ENCODE measurements at places on chromosomes 13 and 19.

GRCh38 chr19:2663920-2664571 lies 38.4 kb downstream of the GNG7 start:
- DNase-seq, result no peak

- no peak for DNase-seq
These were observed 32.0 kb upstream of the CXCL17 start for GRCh38 chr19:42474743-42475142.

DNA sequence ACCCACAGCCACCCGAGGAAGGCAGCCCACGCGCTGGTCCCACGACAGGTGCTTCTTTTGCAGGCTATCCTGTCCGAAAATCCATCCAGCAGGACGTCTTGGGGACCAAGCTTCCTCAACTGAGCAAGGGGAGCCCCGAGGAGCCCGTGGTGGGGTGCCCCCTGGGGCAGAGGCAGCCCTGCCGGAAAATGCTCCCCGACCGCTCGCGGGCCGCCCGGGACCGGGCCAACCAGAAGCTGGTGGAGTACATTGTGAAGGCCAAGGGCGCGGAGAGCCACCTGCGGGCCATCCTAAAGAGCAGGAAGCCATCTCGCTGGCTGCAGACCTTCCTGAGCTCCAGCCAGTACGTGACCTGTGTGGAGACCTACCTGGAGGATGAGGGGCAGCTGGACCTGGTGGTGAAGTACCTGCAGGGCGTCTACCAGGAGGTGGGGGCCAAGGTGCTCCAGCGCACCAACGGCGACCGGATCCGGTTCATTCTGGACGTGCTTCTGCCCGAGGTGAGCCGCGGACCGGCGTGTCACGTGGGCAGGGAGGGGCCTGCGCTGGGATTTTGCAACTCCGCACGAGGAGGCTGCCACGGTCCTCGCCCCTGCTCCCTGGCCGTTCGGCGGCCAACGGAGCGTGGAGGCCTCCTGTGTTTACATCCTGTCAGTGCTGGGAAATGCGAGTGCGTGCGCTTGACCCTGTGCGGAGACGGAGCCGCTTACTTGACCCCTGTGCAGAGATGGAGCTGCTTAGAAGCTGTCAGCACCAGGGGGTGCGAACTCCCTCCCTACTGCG lies 12.9 kb upstream of the NDUFS7 start:
- no peak for DNase-seq

DNA sequence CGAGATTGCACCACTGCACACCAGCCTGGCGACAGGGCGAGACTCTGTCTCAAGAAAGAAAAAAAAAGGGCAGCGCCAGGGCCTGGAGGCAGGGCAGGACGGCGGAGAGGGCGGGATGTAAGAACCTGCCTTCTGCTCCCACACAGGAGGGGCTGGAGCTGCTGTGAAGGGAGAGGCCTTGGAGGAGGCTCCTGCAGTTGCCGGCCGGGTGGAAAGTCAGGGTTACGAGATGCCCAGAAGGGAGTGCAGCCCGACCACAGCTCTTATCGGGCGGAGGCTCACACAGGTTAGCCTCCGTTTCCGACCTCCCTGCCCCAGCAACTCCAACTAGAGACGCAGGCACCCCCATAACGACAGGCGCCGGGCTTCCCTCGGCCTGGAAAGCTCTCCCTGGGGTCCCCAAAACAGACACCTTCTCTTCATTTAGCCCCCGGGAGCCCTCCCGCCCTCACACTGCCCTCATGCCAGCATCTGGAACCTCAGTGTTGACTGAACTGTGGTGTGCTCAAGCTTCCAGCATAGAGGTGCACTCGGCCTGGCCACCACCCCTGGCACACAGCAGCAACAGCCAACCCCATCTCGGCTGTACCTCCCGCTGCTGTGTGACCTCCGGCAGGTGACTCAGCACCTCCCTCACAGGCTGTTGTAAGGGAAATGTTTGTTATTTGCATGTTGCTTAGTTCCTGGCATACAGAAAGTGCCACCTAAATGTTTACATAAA lies 1.4 kb downstream of the PLPP2 start:
- no peak for DNase-seq

- DNase-seq, result no peak
These were observed 38.3 kb upstream of the SPRY2 start for GRCh38 chr13:80379245-80379644.

- DNase-seq, result no peak
These were observed 28.5 kb downstream of the FBN3 start for GRCh38 chr19:8120636-8121480.

GRCh38 chr13:75915066-75915465 lies 278.9 kb downstream of the LMO7 start:
- no peak for DNase-seq

DNA sequence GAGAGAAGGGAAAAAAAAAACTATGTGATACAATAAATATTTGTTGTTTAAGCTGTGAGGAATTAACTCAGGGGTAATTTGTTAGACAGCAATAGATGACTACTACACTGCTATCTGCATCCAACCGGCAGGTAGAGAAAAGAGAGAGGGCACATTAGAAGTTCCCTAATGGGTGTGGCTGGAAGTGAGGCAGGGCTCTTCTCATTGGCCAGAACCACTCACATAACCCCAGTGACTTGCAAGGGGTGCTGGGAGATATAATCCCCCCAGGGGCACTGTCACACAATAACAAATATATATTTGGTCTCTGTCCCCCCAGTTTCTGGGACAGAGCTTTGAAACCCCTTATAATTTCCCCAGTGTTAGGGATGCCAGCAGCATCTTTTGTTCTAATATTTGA lies 24.3 kb downstream of the FGF21 start:
- DNase-seq, result no peak

GRCh38 chr13:37366044-37366770 lies 232.4 kb downstream of the POSTN start:
- no peak for DNase-seq

GRCh38 chr19:36141039-36141927 lies 1.4 kb downstream of the CAPNS1 start:
- peak; percentile 85 for DNase-seq

DNA sequence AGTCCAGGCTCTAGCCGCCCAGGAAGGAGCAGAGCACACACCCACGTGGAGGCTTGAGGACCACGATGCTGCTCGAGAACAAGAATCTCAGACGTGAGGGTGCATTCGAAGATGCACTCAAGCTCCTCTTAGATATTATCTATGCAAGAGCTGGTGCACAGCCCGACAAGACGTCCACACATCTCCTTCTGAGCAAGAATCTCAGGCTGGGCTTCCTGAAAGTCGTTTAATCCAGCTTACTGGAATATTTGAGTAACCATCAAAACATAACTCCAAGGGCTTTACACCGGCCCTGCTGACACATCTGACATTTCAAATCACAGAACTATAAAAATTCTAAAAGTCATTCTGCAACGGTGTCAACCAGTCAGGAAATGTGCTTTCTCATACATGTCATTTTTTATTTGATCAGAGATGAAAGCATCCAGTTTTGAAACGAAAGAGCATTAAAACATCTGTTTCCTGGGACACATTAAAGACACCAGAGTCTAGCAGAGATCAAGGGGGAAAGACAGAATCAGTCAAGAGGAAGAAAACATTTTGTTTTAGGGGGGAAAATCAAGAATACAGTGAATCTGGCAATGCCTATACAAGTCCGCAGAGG lies 177.7 kb upstream of the IRS2 start:
- DNase-seq, result no peak

GRCh38 chr13:29489650-29490560 lies 105.6 kb downstream of the SLC7A1 start:
- no peak for DNase-seq

- DNase-seq, result no peak
These were observed 942.4 kb upstream of the PCDH20 start for GRCh38 chr13:62357887-62358645.

- DNase-seq, result no peak
These were observed 107.0 kb upstream of the GPR12 start for GRCh38 chr13:26867451-26868091.

GRCh38 chr13:93476175-93476574 lies 249.6 kb downstream of the GPC6 start:
- no peak for DNase-seq

DNA sequence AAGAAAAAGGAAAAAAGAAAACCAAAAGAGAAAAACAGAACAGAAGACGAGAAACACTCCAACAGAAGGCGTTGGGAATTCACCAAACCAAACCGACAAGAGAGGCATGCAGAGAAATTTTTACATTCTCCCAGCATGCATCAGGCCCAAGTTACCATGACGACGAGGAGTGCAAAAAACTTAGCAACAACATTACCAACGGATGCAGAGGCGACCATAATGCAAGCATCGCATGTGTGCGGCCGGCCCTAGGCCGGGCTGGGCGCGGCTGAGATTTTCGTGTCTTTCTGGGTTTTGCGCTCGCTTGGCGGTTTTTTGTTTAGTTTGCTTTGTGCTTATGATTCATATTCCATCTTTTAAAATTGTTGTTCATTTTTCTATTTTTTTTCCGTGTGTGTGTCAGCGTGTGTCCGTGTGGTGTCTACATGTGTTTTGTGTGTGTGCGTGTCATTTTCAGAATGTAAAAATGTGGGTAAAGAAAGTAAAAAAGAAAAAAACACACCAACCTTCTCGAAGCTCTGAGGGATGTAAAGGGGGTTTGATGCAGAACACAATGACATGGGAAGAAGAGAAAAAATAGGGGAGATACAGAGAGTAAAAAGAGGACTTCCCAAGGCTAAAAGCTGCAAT lies 84.9 kb downstream of the PTPRS start:
- DNase-seq, result no peak

DNA sequence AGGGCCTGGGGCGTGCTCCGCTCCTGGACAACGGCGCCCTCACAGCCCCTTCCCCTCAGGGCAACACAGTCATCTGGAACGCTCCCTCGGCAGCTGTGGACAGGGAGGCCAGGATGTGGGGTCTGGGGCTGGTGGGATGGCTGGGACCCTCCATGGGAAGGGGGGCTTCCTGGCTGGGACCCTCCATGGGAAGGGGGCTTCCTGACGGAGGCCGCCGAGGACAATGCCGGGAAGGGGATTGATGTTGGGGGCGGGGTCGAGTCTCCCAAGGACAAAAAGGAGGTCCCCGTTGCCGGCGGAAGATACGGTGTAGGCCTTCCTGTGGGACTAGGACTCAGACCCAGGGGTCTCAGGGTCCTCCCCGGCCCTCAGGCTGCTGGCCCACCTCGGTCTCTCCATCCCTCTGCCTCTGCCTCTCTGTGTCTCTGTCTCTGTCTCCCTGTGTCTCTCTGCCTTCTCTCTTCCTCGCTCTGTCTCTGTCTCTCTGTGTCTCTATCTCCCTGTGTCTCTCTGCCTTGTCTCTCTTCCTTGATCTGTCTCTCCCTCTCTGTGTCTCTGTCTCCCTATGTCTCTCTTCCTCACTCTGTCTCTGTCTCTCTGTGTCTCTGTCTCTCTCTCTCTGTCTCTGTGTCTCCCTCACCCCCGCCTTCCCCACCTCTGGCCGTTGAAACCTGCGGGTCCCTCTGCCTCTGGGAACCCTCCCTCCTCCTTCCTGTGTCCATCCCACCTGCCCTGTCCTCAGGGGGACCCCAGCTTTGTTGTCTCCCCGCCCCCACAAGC lies 2.7 kb upstream of the MADCAM1 start:
- DNase-seq, result no peak

GRCh38 chr19:41698746-41699230 lies 9.6 kb upstream of the CEACAM5 start:
- no peak for DNase-seq

DNA sequence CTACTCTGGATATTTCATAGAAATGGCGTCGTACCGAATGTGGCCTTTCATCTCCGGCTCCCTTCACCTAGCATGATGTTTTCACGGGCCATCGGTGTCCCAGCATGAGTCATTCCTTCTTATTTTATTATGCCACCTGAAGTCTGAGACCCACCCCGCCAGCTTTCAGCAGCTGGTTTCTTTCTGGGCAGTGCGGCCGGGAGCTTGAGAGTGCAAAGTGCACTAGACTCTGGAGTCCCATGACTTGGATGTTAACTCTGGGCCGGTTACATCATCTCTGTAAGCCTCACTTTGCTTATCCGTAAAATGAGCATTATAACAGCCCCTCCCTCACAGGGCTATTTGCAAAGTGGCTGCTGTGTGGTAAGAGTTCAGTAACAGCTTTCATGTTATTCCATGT lies 5.8 kb upstream of the KMT5C start:
- DNase-seq, result no peak

- no peak for DNase-seq
These were observed 88.4 kb upstream of the KLF5 start for GRCh38 chr13:72970301-72970880.

- DNase-seq, result no peak
These were observed 29.4 kb upstream of the GTF3A start for GRCh38 chr13:27395007-27395510.

DNA sequence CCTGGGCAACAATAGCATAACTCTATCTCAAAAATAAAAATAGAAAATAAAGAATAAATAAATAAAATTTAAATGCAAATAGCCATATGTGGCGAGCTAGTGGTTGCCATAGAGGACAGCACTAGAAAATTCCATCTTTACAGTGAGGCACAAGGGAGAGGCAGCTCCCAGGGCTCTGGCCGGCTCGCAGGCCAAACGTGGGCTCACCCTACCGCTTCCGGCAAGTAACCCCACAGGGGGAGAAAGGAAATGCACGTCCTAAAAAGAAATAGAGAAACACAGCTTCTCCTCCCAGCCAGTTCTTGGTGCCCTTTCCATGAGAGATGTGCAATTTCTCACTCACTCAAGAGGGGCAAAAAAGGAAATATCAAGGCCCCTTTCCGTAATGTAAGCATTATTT lies 12.4 kb upstream of the GRWD1 start:
- DNase-seq, result no peak

DNA sequence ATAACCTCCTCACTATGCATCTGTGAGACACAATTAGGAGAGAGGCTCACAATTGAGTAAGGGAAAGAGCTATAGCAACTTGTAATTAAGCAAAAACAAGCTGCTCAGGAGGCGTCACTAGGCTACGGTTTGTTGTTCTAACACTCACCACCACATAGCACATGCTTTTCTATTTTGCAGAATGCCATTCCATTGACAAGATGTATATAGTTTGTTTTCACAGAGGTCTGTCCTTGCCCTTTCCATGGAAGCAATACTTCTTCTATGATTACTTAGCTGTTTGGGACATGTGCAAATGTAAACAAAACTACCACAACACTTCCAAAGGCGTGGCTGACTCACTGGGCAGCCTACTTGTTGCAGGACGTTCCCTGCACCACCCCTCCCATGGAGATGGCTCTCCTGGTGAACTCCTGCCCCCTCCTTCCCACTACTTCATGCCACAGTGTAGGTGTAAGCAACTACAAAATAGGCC lies 33.9 kb upstream of the FAM216B start:
- DNase-seq, result no peak

DNA sequence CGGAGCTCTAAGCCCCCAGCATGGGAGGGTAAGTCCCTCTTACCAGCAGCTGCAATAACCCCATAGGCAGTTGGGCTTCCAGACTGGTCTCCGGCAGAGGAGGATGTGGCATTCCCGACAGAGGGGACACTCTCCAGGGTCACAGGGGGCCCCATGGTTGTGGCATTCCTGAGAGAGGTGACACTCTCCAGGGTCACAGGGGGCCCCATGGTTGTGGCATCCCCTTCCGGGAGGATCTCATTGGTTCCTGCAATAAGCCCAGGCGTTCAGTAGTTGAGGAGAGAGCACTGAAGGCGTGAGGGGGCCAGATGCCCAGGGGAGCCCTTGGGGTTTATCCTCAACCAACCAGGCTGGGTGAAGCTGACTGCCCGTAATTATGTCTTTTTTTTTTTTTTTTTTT lies 5.4 kb downstream of the CD320 start:
- DNase-seq, result no peak

- no peak for DNase-seq
These were observed 29.4 kb downstream of the DIAPH3 start for GRCh38 chr13:60134376-60134775.

Data from stimulated activated CD8-positive, alpha-beta memory T cell treated with anti-CD3 and anti-CD28 coated beads, Interleukin-7, amount 100 ng/mL, for 1 hour (primary cell).